ENCODE measurements at places on chromosomes 5 and 9. TPM values are rescaled to one million over a fixed set of nuclear protein-coding genes. Genes with fewer than 3 reads are reported as not detected.
A peak's percentile ranks its signal among the peaks of the same experiment; 100 is the strongest.

GADD45G gene
- total RNA-seq: 15.7 TPM

ROR2 gene
- total RNA-seq: 1.1 TPM

SET gene
- 81.6 TPM for total RNA-seq

RCL1 gene
- 108 TPM for total RNA-seq

ANKRD34B gene
- not detected for total RNA-seq

NR3C1 gene
- 27.3 TPM for total RNA-seq

GRIN1 gene
- not detected for total RNA-seq

SOHLH1 gene
- not detected for total RNA-seq

CATSPER3 gene
- total RNA-seq: not detected

DNA sequence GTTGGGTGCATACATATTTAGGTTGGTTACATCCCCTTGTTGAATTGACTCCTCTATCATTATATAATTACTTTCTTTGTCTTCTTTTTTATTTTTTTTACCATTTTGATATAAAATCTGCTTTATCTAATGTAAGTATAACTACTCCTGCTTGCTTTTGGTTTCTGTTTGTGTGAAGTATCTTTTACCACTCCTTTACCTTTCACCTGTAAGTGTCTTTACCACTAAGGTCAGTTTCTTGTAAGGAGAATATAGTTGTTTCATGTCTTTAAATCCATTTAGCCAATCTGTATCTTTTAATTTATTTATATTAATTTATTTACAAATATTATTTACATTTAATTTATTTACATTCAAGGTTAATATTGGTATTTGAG lies 33.0 kb downstream of the INSL4 start:
- DNase-seq: no peak

GRCh38 chr9:36142510-36143244 lies 6.1 kb downstream of the GLIPR2 start:
- DNase-seq: peak; percentile 56

- DNase-seq: no peak
These were observed 6.0 kb downstream of the KIF24 start for GRCh38 chr9:34322899-34323591.

- DNase-seq: peak; percentile 92
These were observed 53.0 kb downstream of the ERGIC1 start for GRCh38 chr5:172886974-172887501.

- no peak for DNase-seq
These were observed 277.7 kb upstream of the DAP start for GRCh38 chr5:11038772-11039171.

- DNase-seq: no peak
These were observed 452.9 kb upstream of the ZNF608 start for GRCh38 chr5:125199373-125199772.

- no peak for DNase-seq
These were observed 70.5 kb downstream of the CDKN2A start for GRCh38 chr9:21923694-21924093.

GRCh38 chr5:131825404-131826013 lies 28.7 kb upstream of the FNIP1 start:
- no peak for DNase-seq

DNA sequence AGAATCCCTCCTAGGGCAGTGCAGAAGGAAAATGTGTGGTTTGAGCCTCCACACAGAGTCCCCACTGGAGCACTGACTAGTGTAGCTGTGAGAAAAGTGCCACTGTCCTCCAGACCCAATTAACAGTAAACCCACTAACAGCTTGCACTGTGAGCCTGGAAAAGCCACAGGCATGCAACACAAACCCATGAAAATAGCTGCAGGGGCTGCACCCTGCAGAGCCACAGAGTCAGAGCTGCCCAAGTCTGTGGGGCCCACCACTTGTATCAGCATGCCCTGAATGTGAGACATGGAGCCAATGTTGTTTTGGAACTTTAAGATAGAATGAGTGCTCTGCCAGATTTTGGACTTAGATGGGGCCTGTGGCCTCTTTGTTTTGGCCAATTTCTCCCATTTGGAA lies 119.8 kb upstream of the CDH9 start:
- no peak for DNase-seq

DNA sequence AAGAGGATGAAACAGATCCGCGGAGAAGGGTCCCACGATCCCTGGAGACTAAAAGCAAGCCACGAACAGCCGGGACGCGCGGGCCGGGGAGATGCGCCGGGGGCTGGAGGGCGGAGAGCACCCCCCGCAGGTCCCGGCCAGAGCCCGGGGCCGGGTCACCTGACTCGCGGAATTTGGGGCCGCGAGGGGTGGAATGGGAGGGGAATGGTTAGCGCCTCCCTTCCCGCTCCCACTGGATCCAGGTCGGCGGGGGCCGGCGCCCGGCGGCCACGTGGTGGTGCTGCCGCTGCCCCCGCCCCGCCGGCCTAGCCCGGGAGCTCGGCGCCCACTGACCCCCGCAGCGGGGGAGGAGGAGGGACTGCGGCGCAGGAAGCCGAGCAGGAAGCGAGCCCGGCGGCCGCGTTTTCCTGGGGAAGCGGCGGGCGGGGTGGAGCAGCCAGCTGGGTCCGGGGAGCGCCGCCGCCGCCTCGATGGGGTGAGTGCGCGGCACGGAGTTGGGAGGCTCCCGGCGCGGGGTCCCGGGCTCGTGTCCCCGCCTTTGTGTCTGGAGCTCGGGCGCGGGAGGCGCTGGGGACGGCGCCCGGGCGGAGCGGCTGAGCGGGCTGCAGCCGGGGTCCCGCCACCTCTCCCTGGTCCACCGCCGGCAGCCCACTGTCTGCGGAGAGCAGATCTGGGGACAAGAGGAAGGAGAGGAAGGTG lies at the start of gene RAI14:
Gene RAI14 (plus strand): TSS at position 328 of the 699 bp plus-strand sequence. CDS start 30,592 bp downstream, outside the sequence.
- peak; percentile 91 for DNase-seq

- no peak for DNase-seq
These were observed 102.4 kb upstream of the PARP8 start for GRCh38 chr5:50564079-50564478.

DNA sequence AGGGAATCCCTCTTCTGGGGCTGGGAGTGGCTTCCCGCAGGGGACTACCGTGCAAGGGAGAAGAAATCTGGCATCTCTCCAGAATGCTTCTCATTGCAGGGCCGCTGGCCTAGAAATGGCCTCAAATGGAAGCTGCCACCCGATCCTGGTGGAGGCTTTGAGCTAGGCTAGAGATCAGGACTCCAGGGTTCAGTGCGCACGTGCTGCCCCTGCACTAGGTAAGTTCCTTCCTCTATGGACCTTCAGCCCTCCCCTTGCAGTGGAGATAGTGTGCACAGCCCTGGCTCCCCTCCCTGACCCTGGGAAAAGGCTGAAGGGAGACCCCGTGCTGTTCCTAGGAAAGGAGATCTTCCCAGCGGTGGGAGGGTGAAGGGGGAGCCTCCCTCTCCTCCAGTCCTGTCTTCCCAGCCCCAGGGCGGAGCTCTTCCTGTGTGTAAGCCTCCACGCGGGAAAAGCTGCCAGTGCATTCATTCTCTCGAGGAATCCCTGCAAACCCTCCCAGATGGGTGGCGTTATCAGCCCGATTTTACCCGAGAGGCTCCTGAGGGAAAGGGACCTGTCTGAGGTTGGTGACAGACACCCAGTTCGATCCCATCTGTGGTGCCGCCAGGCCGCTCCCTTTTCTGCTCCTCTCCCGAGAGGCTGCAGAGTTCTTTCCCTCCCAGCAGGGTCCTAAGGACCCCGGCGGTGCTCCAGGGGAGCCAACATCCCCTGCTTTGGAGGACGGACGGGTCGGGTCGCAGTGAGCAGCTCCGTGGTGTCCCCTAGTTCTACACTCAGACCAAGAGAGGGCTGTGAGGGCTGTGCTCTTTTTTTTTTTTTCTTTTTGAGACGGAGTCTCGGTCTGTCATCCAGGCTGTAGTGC lies 1.4 kb upstream of the CERCAM start:
- no peak for DNase-seq

DNA sequence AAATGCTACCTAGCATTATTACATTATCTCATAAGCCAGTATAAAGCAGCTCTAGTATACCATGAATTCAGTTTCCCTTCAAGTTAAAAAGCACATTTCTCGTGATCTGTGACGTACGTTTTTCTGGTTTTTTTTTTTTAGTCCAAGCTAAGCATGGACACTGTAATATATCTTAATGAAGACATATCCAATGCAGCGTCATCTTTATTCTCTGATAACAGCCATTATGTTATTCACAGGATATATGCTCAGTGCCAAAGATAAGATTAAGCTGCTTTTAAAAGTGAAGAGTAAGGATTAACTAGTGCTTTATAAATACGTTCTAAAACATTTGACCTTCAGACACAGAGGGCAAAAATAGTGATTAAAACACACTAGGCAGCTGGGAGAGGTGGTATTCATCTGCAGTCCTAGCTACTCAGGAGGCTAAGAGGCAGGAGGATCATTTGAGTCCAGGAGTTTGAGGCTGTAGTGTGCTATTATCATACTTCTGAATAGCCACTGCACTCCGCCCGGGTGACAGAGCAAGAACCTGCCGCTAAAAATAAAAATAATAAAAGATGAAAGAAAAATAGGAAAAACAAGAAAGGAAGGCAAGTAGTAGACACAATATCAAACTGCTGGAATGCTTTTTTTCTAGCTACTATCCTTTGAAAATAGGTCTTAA lies 7.7 kb downstream of the CSNK1A1 start:
- DNase-seq: no peak

DNA sequence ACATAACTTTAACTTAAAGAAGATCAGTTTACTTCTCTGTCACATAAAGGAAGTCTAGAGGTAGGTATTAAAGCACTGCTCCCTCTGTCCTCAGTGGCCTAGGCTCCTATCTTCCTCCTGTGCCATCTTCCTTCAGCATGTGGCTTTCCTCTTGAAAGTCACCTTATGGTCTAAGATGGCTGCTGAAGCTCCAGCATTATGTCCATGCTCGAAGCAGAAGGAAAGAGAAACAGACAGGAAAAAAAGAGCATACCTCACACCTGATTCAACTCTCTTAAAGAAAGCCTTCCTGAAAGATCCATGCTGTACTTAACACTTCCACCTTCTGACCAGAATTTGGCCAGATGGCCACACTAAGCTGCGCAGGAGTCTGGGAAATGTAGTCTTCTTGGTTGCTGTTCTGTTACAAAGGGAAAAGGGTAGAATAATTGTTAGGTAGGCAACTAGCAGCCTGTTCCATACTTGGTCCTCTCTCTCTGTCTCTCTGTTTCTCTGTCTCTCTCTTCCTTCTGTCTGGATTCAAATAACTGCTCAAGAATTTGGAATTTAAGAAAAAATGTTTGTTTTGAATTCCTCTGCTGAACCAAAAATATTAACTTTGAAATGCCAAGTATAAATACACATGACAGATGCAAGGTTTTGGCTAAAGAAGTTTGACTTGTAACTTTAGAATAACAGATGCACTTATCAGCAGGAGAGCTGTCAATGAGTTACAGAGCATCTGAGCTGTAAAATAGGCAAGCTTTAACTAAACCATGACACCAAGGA lies 16.0 kb downstream of the TMEM174 start:
- no peak for DNase-seq

DNA sequence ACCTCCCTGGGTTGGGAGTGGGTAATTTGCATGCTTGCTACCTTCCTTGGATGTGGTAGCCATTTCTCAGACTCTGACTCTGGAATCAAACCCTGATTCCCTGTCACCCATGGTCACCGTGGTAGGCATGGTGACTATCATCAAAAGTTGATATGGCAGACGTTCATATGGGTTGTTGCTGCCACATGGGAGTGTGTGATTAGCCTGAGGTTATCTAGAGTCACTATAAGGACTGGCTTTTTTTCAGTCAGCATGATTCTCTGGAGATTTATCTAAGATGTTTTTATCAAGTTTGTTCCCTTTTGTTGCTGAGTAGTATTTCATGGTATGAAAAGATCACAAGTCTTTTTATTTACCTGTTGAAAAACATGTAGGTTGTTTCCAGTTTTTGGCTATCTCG lies 7.0 kb downstream of the RCL1 start:
- no peak for DNase-seq

- DNase-seq: no peak
These were observed 3.6 kb upstream of the CARD19 start for GRCh38 chr9:93092251-93092991.

GRCh38 chr9:135526089-135526729 lies 5.0 kb downstream of the LCN1 start:
- no peak for DNase-seq

GRCh38 chr9:108396193-108396592 lies 459.6 kb downstream of the ACTL7B start:
- no peak for DNase-seq

DNA sequence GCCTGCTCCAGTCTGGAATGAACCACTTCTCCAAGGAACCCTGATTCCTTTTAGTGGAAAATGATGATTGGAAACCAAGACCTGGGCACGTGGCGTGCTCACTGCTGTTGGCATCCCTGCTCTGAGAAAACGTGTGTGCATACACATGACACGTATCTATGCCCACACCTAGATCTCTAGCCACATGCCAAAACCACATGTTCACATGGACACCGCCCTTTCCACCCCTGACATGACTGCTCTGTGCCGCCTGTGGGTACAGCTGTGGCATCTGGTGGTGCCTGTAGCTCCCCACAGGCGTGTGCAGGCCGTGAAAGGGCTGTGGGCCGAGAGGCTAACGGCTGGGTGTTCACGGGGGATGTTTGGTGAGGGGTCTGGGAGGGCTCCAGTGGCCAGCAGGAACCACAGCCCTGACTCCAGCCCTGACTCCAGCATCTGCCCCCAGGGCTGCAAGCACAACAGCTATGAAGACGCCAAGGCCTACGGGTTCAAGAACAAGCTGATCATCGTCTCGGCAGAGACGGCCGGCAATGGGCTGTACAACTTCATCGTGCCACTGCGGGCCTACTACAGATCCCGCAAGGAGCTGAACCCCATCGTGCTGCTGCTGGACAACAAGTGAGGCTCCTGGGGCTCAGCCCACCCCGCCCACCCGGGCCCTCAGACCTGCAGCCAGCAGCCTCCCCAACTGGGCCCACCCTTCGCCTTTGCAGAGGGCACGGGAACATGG lies 75.1 kb downstream of the KCNT1 start:
- DNase-seq: no peak

- DNase-seq: no peak
These were observed 46.9 kb downstream of the RASGRF2 start for GRCh38 chr5:81006947-81007636.

DNA sequence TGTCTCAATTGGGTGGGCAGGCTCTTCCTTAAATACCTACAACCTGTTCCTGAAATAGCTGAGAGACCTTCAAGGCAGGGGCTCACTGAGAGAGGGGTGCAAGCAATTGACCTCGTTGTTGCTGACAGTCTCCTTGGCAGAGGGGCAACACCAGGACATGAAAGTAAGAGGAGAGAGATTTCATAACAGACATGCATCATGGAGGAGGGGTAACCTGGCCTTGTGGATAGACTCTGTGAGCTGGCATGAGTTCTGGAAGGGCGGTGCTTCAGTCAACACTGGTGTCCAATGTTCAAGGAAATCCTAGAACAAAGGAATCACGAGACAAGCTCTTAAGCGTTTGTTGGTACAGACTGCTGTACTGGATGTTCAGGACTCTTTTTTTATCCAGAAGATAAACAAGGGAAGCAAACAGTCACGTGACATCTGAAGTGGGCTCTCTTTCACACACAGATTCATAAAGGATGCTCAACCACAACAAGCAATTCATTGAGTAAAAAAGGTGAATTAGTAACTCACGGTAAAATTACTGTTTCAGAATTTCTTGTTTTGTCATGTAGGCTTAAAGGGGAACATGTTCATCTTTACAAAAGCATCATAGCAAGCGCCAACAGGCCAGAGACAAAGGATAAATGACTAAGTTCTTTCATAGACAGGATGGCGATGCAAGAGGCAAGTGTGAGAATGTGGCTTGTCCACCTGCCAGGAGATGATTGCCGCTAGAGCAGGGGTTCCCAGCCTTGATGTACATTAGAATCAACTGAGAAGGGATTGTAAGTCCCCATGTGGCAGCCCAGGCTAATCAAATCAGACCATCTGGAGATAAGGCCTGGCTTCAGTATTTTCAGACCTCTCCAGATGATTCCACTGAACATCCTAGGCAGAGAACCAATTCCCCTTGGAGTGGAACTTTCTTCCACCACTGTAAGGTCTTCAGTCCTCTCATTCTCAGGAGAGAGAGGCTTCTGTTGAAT lies 20.7 kb downstream of the ANKRA2 start:
- DNase-seq: peak; percentile 63

- DNase-seq: no peak
These were observed 4.3 kb downstream of the CAAP1 start for GRCh38 chr9:26888271-26888670.
